Activated T-helper 9 cell treated with anti-CD3 and anti-CD28 coated beads, Interleukin-2, amount 50 U/mL, for 16 hours (primary cell): ENCODE measurements at places on chromosomes 6 and 20.

DNA sequence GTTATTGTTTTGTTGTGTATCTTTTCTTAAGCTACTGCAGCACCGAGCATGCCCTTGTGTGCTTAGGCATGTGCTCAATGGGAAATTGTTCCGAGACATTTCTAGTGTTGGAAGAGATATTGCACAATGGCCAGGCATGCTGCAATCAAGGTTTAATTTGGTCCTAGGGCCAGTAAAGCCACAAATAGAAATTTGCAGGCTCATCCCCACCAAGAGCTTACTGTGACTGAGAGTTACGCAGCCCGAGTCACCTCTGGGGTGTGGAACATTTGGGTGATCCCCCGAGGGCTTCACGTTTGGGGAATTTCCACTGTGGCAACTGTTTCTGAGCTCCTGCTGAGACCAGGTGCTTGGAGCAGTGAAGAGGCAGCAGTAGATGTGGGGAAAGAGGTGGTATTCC, 65.8 kb downstream of the ADTRP start:
- DNase-seq, result no peak

GRCh38 chr6:158905277-158905676, 86.1 kb upstream of the EZR start:
- no peak for DNase-seq

DNA sequence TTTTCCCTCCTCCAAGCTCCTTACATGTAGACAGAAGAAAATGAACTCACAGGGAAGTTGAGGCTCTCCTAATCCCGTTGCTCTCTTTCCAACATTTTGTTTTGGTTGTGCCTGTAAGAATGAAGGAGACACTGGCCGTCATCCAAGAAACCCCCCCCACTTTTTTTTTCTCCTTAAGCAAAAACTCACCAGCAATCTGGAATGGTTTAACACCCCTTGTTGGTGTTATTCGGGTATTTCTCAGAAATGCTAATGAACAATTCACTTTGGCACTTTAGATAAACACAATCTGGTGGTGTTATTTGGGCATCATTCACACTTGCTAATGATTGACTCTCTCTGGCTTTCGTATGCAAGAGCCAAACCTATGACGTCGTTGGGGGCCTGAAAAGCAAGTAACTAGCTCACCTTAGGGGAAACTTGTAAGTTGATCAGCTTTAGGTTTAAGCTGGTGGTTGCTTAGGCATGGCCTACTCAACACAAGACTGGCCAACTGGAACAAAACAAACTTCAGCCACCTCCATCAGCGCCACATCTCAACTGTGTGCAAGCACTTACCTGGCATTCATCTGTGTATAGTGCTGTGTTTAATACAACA, 24.3 kb upstream of the OLIG3 start:
- no peak for DNase-seq

GRCh38 chr6:135257631-135258405, 76.7 kb downstream of the MYB start:
- no peak for DNase-seq

GRCh38 chr6:139311831-139312230, 20.0 kb upstream of the TXLNB start:
- DNase-seq, result no peak

- no peak for DNase-seq
Measured at GRCh38 chr20:24235296-24236175, 233.9 kb upstream of the SYNDIG1 start.

- DNase-seq, result no peak
Measured at GRCh38 chr6:14910692-14911547, 334.9 kb upstream of the JARID2 start.

DNA sequence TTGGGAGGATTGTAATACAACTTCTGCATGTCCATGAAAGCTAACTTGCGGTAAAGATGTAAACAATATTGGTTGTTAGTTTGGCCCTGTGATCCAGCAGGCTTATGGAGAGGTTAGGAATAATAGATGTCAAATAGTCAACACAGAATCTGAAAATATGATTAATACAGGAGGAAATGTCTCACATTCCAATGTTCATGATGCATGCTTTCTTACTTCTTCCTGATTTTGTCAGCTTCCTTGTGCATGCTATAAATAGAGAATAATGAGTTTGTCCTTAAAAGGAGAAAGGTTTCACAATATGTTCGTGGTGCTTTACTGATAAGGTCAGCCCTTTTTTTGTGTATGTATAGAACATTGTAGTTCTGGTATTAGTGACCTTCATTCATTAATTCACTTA, 136.7 kb downstream of the MMUT start:
- DNase-seq, result no peak

DNA sequence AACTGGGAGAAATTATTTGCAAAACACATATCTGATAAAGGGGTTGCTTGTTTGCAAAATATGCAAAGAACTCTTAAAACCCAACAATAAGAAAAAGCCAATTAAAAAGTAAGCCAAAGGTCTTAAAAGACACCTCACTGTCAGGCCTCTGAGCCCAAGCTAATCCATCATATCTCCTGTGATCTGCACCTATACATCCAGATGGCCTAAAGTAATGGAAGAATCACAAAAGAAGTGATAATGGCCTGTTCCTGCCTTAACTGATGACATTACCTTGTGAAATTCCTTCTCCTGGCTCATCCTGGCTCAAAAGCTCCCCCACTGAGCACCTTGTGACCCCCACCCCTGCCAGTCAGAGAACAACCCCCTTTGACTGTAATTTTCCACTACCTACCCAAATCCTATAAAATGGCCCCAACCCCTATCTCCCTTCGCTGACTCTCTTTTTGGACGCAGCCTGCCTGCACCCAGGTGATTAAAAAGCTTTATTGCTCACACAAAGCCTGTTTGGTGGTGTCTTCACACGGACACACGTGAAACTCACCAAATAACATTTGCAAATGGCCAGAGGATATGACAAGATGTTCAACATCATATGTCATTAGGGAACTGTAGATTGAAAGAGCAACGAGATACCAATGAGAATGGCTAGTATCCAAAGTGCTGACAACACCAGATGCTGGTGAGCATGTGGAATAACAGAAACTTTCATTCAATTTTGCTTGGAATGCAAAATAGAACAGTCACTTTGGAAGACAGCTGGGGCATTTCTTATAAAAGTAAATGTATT, 565.0 kb upstream of the ADGRB3 start:
- no peak for DNase-seq

- DNase-seq, result no peak
Measured at GRCh38 chr20:6212903-6213302, 90.1 kb upstream of the FERMT1 start.

DNA sequence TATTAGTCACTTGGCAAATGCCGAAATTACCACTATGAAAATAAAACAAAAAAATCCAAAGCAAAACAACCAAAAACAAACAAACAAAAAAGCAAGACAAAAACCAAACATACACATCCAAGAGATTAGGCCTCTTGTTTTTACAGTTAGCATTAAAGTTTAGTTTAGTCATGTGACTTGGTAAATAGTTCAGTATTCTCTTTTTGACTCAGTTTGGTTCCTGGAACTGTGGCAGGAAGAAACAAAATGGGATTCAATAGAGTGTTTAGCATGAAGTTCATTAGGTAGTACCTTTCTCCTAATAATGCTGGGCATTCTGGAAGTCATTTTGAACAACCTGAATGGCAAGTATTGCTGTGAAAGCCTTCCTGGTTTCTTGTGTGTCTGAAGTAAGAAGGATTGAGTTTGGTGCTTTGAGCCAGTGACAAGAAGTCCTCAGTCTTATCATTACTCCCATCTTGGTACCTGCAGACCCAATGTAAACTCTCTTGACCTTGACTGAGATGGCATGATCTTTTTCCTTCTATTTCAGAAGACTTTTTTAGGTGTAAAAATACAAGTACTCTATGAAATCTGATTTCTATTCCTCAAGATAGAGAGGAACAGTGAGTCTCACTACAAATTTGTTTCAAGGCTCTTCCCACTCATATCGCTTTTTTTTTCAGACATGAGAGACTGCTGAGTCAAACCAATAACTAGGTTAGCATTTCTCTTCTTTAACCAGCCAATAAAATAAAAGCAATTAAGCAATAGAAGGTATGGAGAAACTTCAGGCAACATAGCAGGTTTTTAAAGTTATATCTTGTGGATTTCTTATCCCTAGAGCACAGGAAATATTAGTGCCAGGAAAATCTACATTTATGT, 223.6 kb upstream of the PREP start:
- no peak for DNase-seq

DNA sequence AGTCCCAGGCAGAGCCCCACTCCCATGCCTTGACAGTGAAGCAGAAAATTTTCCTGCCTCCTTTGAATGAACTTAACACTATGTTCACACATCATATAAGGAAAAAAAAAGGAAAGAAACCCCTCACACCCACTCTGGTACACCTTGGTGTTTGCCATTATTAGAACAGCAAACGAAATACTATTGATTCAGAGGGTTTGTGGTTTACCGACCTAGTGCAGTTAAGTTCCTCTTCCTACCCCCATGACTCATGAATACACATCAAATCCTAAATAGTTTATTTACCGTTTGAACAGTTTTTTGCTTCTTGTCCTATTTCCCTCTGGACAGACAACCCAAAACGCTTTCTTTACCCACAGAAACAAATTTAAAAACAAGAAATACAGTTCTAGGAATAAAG, 237.7 kb downstream of the FOXA2 start:
- no peak for DNase-seq

- DNase-seq, result no peak
Measured at GRCh38 chr6:85640821-85641220, 1.9 kb downstream of the SYNCRIP start.

DNA sequence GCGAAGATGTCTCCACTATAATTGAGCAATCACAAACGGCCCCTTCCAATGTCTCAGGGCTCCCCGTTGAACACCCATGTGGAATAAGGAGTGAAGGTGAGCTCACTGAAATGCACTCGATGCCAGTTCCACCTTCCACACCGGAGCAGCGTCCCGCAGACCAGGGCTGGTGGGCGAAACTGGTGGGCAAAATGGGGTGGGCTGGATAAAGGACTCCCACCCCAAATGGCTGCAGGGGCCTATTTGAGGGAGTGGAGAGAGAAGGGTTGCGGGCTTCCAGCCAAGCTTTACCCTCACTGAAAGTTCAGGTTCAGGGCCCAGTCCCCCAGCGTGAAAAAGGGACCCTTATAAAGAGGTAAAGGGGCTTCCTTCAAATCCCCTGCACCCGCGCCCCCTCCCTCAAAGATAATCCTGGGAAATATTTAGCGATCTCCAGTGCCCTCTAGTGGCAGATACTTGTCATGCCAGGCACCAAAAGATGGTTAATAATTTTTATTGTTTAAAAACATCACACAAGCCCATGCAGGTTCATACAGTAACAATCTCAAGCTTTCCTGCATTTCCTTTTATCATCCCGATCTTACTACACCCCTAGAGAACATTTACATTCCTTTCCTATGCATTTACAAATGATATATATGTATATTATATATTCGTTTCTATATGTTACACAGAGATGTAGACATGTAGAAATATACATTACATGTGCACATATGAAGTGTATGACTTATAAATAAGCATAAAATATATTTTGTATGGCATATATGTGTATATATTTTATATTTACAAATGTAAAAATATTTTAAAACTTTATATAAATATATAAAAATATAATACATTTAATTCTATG, 58.2 kb upstream of the NKX2-2 start:
- no peak for DNase-seq

- no peak for DNase-seq
Measured at GRCh38 chr6:150273457-150274309, 95.1 kb upstream of the IYD start.

DNA sequence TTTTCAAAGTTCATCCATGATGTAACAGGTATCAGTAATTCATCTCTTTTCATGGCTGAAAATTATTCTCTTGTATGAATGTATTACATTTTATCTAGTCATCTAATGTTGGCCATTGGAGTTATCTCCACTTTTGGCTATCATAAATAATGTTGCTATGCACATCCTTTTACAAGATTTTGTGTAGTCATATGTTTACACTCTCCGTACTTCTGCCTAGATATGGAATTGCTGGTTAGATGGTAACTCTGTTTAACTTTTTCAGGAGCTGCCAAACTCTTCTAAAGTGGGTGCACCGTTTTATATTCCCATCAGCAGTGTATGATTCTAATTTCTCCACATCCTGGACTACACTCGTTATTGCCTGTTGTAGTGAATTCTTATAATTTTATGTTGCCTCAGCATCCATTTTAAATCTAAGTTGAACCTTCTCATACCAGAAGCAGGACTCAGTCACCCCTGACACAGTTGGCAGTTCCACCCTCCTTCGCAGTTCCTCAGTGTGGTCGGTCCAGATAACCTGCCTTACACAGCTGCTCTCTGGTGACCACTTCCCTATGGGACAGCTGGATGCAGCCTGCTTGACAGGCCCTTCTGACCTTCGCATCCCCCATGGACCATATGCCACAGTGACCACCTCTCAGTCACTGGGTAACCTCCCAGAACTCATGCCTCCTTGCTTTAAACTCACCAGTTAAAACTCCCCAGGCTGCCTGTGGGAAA, 33.9 kb downstream of the KIZ start:
- DNase-seq, result no peak

- no peak for DNase-seq
Measured at GRCh38 chr6:35216851-35217811, 3.4 kb downstream of the SCUBE3 start.

- no peak for DNase-seq
Measured at GRCh38 chr20:47623206-47623605, 121.5 kb downstream of the NCOA3 start.

DNA sequence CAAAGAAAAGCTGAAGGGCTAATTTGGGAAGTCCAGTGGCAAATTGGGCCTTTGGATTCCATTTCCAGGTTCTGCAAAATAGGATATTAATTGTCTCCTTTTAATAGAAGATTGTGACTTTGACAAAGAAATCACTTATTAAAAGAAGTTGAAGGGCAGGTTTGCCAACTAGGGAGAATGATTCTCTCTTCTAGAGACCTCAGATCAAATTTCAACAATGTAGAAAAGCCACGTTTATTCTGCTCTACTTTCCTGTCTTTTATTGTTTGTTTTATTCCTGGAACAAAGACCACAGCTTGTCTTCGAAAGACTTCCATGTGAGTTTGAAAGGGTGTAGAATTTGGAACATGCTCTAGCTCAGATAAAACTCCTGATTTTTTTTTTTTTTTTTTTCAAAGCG, 65.5 kb upstream of the PRL start:
- DNase-seq, result no peak

DNA sequence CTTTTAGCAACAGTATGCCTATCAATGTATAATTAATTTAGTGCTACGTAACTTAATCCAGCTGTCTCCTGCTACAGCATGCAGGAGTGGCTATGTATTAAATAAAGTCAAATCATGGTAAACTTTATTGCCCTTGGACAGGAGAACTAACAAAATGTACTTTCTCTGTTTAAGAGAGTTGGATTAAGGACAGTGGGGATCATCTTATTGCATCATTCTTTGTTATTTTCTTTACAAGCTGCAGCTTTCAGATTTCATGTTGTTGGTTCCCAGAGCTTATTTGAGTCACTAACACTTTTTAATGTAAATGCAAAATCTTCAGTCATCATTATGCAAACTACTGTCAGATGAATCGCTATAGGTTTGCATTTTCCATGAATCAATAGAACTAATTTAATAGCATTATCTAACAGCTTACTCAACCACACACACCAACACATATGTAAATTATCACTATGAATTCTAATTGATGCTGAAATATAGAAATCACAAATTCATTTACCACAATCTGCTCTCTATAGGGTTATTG, 424.7 kb downstream of the MMUT start:
- no peak for DNase-seq

- DNase-seq, result no peak
Measured at GRCh38 chr20:50920997-50921396, 10.2 kb downstream of the ADNP start.
